ENCODE measurements at places on chromosomes 6 and 20.

DNA sequence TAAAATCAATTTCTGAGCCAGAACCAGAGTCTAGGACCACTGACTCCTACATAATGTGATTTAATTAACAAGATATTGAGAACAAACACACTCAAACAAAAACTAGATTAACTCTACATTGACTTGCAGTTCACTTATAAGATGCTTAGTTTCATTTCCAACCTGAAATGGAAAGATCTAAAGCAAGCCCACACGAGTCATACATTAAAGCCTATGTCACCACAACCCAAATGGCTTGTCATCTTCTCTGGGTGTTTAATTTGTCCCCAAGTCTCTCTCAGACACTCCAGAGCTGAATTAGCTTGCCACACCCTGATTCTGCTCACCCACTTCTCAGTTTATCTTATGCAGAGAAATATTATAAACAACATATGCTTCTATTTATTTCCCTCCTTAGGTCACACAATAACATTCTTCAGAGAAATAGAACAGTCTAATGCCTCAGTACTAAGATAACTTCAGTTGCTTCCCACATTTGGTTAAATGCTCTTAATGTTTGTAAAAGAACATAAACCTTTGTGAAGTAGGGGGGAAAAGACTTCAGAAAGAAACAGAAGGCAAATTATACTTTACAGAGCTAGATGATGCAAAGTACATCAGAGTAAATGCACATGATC is 8.8 kb upstream of the FBXO30 start:
- DNase-seq: no peak

GRCh38 chr20:57211908-57212533 is 54.4 kb downstream of the BMP7 start:
- DNase-seq: no peak

GRCh38 chr20:51050531-51051075 is 27.7 kb upstream of the KCNG1 start:
- DNase-seq: no peak

GRCh38 chr6:154861825-154862224 is 128.6 kb downstream of the SCAF8 start:
- DNase-seq: no peak

DNA sequence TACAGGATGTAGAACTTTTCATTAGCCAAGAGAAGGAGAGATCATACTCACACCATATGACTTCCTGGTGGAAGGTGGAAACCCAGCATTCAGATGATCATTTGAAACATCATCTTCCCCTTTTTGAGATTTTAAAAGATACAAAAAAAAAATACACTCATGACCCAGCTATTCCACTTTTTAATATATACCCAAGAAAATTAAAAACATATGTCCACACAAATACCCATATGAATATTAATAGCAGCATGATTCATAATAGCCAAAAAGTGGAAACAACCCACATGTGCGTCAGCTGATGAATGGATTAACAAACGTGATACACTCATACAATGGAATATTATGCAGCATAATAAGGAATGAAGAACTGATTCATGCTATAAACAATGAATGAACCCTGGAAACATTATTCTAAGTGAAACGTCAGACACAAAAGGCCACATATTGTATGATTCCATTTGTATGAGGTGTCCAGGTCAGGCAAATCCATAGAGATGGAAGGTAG is 130.0 kb upstream of the SGK1 start:
- no peak for DNase-seq

DNA sequence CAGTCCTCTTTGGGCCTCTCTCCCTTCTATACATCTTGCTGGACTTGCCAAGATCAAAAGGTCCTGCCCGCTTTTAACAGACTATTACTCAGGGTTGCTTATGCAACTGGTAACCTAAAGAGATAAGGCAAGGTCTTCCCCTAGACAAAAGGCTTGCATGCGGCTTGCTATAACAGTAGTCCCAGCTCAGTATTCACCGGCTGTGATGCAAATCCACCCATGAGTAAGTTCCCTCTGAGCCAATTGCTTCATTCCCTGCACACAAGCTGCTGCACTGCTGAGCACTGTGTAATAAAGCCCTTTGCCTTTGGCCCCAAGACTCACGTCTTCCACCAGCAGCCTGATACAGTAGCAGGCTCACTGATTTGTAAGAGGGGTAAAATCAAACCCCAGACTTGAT is 363.8 kb downstream of the PRKN start:
- no peak for DNase-seq

DNA sequence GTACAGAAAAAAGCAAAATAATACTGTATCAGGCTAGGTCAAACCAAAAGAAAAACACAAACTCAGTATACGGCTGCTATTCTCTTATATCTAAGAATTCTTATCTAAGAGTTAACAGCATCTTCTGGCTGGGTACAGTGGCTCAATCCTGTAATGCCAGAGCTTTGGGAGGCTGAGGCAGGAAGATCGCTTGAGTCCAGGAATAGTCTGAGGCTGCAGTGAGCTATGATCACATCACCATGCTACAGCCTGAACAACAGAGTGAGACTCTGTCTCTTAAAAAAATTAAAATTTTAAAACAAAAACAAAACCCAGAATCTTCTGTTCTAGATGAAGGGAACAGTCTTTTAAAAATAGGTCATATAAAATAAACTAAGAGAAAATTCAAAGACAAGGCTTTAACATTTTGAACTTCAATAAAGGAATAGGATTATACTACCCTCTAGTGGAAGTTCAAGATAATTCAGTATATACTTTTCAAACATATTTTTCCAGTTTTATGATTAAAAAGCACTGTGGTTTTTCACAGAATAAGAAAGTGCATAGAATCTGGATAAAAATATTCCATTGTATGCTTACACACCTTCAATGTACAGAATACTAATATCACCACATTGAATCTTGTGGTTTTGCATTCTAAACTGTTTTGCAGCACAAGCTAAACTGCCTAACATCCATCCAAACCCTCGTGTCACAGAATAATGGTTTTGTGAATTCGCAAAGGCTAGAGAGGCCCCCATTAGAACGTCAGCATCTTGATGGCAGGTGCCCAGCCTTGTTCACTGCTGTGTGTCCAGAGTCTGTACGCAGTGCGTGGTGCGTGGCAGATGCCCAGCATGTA is 39.3 kb downstream of the DTNBP1 start:
- no peak for DNase-seq

DNA sequence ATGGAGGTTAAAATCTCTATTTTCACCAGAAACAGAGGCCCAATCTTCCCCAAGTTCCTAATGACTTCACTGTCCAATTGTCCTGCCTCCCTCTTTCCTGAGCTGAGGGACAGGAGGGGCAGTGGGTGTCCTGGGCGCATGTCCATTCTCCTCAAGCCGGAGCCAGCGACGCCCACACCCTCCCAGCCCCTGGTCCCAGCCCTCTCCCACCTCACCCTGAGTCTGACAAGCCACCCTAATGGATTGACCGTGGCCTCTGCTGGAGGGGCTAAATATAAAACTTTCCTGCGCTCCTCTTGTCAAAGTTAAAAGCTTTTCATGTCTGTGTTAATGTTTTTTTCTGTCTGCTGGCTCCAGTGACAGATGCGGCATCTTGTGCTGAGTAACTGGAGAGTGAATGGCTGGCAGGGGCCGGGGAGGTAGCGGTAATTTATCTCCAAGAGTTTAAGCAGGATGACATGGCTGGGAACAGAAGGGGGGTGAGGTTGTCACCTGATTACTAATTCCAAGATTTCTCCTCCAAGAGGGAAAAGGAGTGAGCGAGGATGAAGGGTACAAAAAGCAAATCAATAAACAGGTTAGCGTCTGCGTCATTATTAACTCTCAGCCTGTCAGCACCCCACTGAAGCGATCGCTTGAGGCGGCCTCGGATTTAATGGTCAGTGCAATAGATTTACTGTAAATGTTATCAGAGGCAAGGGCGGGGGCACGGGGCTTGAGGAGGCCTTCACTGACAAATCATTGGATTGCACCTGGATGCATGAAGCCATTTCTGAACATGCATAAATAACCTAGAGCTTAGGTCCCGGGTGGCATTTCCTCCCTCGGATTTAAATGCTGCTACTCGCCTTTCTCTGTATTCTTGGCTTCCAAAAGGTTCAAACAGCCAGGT is 118.1 kb upstream of the MAFB start:
- DNase-seq: no peak
